K562 (cell line): ENCODE measurements at places on chromosomes 11 and 22.

DNA sequence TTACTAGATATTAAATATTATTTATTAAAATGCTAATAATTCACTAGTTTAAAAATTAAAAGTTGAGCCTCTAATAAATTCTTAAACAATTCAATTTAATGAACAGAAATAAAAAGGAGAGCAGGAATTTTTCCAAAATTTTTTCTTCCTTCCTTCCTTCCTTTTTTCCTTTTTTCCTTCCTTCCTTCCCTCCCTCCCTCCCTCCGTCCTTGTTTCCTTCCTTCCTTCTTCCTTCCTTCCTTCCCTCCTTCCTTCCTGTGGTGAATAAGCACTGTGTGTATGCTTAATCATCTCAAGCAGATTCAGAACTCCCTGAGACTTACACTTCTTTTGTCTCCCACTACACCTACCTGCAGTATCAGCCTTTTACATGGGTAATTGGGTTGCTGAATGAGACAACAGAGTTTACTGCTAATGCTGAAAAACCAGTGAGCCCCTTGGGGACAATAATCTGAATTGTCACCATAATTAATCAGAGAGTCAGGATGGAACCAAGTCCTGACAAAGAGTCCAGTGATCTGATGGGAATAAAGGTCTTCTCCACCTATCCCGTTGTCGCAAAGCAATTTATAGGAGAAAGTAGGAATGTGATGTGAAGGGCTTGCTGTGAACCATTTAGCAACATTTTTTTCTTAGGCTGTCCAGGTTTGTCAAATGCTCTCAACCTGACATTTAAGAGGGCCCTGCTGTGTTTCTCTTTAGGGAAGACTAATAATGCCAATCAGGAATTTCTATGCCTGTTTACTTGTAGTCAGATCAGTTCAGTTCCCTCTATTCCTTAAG is 58.1 kb upstream of the CEP295 start:
- no peak for DNase-seq

DNA sequence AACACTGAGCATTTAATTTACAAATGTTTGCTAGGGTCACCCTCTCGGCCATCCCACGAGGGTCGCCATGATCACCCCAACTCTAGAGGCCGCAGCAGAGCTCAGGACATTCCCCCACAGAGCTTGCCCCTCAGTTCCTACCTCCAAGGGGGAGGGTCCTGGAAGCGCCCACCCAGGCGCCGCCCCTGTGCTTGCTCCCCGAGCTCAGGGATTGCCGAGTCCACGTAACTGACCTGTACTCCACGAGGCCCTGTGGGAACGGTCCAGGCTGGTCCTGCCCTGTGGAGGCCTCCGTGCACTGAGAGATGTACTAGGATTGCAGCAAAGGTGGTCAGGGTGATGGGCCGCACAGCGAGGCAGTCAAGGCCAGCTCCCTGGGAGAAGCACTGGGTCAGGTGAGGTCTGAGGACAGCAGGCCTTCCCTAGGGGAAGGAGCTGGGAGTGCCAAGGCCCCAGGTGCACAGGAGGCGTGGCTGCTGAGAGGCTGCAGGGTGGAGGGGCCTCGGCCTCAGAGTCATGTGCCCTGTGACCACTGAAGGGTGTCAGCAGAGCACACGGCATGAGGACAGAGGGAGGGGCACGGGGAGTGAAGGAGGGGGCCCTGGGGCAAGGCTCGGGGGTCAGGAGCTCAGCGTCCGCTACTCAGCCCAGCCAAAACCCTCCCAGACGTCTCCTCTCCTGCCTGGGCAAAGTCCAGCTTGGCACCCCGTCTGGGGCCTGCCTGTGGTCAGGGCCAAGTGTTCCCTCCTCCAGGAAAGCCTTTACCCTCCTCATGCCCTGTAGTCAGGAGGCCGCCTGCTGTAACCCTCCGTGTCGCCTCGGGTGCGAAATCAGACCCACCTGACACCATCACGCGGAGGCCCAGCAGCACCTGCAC is 2.4 kb upstream of the MIOX start:
- DNase-seq, result no peak

- DNase-seq, result peak; percentile 64
These were observed 10.4 kb downstream of the NHERF4 start for GRCh38 chr11:119195680-119196079.

GRCh38 chr22:20186183-20186870 is 35.5 kb upstream of the CCDC188 start:
- peak; percentile 86 for DNase-seq

- DNase-seq, result no peak
These were observed 759.9 kb downstream of the JRKL start for GRCh38 chr11:97149741-97150140.

- DNase-seq, result no peak
These were observed 2.1 kb upstream of the BARX2 start for GRCh38 chr11:129373489-129373953.

GRCh38 chr22:40919446-40919845 is 31.7 kb upstream of the RBX1 start:
- no peak for DNase-seq

DNA sequence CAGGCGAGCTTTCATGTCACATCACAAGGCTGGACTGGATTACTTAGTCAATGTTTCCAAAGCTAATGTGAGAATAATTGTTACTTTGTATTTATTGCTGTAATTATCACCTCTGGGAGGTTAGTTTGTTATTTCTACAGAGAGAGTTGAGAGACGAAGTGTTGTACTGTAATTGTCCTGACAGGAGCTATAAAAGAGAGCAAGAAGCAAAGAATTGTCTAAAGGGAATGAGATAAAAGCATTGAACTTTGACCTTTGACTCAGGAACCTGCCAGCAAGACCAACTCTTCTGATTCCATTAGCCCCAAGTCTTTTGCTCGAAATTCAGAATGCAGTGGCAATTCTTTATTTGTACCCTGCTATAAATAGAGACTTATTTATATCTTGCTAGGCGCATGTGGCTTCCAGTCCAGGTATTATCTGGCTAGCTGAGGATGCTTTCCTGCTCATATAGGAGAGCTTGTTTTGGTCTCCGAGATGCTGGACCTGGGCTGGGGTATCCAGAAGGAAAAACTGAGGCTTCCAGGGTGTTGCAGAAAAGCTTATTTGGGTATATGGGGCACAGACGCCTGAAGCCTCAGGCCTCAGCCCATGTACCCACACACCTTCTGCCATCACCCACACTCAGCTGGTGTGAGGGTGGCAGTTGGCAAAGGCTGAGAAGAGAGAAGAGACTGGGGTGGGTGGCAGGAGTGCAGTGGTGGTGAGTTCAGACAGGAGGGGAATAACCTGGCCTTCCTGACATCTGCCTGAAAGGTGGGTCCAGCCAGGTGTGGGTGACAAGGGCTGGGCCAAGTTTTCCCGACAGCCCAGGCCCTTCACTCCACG is 40.7 kb downstream of the SYT13 start:
- no peak for DNase-seq

- no peak for DNase-seq
These were observed 19.6 kb downstream of the ADM start for GRCh38 chr11:10324474-10324873.

DNA sequence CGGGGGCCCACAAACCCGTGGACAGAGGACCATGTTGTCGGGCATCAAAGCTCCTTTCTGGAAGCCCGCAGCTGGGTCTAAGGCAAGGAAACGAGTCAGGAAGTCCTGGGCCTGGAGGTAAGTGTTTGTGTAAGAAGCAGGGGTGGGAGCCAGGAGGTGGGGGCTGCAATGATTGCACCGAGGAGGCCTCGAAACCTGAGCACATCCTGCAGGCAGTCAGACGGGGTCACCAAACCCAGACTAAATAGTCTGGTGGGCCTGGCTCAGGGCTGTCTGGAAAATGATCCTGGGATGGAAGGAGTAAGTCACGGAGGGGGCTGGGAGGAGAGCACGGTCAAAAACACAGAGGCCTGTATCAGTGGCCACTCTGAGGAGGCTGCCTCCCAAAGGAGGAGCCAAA is 539.2 kb downstream of the MN1 start:
- DNase-seq, result no peak

DNA sequence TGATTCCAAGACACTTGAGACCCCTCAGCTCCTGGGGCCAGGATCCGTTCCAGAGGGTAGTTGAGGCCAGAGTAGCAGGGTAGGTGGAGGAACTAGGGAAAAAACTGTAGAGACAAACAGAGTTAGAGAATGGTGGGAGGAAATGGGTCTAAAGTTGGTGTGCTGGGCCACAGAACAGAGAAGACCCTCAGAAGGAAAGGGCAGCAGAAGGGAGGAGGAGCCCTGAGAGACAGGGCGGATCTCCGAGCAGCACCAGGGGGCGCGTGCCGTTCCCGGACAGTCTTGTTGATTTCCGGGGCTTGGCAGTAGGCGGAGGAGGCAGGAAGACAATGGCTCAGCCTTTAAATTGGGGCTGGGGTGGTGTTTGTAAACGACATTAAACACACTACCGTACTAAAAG is 2.4 kb upstream of the CECR2 start:
- peak; percentile 63 for DNase-seq

DNA sequence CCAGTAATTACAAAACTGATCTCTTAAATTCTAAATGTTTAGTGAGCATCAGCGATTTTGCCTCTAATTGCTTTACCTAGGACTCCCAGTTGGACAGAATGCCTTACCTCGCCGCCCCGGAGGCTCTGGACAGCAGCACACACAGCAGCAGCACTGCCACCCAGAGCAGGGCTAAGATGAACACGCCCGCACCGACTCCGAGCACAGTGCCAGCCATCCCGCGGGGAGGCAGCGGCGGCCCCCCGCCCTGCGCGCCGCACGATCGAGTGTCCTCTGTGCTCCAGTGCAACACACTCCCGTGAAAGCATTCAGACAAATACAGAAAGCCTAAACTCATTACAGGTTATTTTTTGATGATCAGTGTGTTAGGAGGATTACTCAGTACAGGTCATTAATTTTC is 9.4 kb downstream of the TMEM218 start:
- no peak for DNase-seq

- DNase-seq, result peak; percentile 57
These were observed 23.9 kb upstream of the SCGB1A1 start for GRCh38 chr11:62394825-62395538.

- DNase-seq, result no peak
These were observed 56.9 kb upstream of the ARFGAP3 start for GRCh38 chr22:42913874-42914510.

GRCh38 chr22:32473388-32473952 is 1.1 kb upstream of the FBXO7 start:
- DNase-seq, result peak; percentile 22
